Stimulated activated CD4-positive, alpha-beta T cell treated with anti-CD3 and anti-CD28 coated beads, Interleukin-2, amount 100 ng/mL, for 24 hours (primary cell): ENCODE measurements at places on chromosomes 5 and 9.

- DNase-seq: no peak
These were observed 232.1 kb downstream of the ENC1 start for GRCh38 chr5:74408150-74409043.

GRCh38 chr9:136741883-136742571 is 713 bp downstream of the LCN10 start:
- no peak for DNase-seq

GRCh38 chr9:122302237-122303093 is 37.8 kb downstream of the MRRF start:
- DNase-seq: no peak

- no peak for DNase-seq
These were observed 155.7 kb upstream of the FBN2 start for GRCh38 chr5:128693764-128694163.

DNA sequence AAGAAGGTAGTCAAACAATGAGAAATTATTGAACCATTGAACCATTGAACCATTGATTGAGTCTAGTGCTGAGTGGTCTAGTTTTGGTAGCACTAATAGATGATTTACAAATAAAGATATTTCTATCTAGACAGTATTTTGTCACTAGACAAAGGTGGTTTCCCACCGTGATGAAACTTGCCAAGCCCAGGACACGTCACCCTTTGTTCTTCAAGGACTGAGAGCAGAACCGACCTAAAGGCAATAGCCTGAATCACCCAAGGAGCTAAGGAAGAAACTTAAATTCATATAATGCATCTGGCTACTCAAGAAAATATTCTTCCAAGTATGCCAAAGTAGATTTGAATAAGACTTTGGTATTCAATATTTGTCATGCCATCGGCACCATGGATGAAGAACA is 103.3 kb downstream of the ESM1 start:
- no peak for DNase-seq

- no peak for DNase-seq
These were observed 13.4 kb downstream of the HSPA5 start for GRCh38 chr9:125227761-125228160.

DNA sequence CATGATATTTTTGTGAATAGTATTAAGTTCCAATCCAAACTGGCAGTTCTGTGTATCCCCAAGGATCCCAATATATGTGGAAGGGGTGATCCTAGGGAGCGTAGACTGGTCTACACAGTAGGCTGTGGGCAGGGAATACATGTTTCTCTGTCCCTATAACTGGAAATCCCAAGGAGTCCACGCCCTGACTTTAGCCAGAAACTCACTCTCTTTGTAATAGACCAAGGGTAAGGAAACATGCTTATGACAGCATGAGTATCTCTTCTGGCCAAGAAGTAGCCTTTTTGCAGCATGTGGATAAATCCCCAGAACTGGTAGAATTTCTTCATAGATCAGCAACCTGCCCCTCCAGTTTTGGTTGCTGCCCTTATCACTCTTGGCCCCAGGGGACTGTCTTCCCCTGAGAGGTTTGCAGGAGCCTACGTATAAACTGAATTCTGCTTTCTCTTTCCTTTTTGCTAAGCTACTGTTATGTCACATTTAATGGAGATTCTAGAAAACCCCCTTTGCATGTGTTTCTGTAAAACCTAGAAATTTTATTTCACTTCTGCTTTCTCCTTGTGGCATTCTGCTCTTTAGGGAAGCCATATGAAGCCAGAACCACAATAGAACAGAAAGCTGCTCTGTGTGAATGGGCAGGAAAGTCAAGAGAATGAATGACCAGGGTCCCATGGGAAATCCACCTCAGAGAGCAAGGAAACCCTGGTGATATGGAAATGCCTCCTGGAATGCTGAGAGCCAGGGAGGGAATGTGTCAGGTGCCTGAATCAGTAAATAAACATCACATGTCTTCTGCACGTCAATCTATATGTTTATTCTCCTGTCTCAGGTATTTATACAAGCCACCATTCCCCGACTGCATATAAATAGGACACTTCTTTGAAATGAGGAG is 3.5 kb downstream of the IFNA2 start:
- no peak for DNase-seq
